NCI-H510A treated with DMSO at 0.1 percent for 48 hours (cell line): ENCODE measurements at places on chromosomes 5 and 9.

- DNase-seq, result no peak
Measured at GRCh38 chr5:156473269-156473908, 146.4 kb downstream of the SGCD start.

DNA sequence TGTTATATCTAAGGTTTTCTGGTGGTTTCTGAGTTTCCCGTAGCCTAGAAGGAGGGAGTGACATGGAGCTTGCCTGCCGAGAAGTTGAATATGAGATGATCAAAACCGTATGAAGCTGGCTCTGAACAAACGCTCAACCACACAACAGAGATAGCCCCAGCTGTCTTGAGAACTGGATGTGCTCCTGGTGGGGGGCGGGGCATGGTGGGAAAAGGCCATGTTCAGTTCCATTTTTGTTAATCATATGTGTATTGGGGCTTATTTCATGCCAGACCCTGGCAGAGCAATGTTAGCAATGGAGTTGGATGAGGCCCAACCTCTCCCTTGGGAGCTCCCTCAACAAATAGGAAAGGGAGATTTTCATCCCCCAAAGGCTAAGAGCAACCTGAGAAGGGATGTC lies 4.8 kb downstream of the CCL19 start:
- DNase-seq, result no peak

DNA sequence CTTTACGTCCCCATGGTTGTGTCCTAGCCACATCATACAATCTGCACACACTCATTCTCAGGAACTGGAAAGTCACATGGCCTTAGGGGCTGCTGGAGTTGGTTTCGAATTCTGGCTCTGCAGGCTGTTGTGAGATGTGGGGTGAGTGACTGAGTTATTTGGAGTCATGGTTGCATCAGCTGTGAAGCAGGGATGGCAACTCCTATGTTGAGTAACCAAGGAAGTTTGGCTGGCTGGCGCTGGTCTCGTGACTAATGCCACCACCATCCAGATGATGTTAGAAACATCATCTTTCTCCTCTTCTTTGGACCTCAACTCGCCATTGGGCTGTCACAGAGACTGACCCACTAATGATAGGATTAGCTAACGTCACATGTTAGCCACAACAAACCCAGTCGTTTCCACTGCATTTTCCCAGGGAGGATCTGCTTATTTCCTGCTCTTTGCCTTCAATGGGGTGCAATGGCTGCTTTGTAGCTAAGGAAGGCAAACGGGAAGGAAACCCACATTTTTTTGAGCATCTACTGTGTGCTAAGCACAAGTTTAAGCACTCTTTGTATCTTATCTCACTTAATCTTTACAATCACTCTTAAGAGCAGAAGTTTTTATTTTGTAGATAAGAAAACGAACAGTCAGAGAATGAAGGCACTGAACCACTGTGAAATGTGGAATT lies 78.1 kb upstream of the UBTD2 start:
- DNase-seq, result no peak

- DNase-seq, result peak; percentile 1
Measured at GRCh38 chr9:87445646-87446045, 52.0 kb upstream of the DAPK1 start.

- no peak for DNase-seq
Measured at GRCh38 chr5:142501890-142502289, 177.1 kb upstream of the SPRY4 start.

DNA sequence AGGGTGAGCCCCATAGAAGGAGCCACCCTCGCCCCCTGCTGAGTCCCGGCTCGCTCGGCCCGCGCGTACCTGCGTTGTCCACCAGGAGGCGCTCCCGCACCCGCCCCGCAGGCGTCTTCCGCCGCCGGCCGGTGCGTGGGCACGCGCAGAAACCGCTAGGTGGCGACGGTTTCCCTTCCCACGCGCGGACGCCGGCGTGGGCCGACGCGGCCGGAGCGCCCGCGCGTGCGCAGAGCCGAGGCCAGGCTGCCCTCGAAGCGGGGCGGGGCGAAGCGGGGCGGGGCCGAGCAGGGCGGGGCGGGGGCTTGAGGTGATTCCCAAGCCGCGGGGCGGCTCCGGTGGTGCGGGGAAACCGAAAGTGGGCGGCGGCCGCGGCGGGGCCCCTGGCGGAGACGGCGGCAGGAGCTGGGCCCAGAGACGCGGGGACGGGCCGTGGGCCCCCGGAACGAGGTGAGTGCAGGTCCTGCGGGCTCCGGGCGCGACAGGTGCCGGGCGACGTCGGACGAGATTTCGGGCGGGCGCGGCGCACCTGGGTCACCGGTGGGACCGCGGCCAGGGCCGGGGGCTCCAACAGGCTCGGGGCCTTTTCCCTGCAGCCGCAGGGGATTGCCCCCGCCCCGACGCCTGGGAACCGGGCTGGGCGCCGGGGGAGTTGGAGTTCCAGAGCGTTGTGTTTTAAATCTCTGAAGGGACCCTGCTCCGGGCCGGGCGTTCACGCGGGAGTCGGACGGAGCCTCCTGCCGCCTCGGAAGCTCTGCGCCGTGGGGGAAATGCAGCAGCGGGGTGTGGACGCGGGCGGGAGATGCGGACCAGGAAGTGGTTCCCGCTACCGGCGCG lies at the start of gene TDRD7:
TDRD7 (plus strand) TSS at position 308 of the 837 bp plus-strand sequence. CDS start 16,370 bp downstream, outside the sequence.
- DNase-seq, result peak; percentile 78

- peak; percentile 32 for DNase-seq
Measured at GRCh38 chr5:122311961-122312590, at the start of gene SNCAIP. TSS of gene SNCAIP (plus strand) at chr5:122312237. CDS start at chr5:122391135, 78,898 bp downstream.

DNA sequence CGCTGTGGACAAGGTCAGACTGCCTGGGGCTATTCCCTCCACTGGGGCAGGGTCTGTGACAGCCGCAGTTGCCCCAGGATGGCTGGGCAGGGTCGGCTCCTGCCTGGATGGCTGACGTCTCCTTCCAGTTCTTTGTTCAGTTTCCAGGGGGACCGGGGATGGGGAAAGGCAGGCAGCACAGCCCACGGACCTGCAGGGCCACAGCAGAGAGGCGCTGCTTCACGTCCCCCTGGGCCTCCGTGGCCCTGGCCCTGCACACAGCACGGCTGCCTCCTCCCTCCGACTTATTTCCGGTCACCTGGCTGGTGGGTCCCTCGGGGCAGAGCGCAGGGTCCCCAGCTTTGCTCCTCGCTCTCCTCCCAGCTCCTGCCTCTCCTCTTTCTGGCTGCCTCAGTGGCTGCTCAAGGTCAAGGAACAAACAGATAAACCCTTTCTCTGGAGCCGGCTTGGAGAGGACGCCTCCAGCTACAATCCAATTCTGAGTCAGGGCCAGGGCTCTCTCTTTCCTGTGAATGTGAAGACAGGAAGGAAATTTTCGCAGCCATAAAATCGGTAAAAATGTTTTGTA lies 169.7 kb downstream of the C9orf50 start:
- no peak for DNase-seq

DNA sequence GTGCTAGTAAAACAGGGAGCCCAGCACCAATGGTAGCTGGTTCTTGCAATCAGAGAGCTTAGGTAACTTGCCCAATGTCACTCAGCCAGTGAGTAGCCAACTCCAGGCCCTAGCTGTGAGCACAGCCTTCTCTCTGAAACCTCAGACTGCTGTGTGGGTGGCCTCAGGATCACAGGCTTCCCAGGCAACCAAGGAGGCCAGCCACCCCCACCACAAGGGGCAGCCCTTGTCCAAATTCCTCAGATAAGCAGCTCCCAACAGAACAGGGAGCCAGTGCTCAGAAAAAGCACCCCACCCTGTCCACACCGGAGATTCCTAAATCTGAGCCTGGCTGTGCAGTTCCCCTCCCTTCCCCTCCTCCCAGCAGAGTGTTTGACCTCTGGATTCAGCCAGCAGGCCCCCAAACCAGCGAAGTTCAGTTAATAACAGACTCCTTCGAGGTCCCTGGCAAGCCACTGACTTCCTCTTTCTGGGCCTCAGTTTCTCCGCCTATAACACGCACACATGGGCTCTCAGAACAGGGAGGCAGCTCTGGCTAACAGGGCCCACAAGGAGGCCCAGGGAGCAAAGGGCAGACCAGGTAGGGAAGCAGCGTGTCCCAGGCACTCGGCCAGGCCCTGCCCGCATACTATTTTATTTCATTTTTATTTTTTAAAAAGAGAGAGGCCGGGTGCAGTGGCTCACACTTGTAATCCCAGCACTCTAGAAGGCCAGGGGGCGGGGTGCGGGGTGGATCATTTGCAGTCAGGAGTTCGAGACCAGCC lies 2.7 kb downstream of the EEIG1 start:
- DNase-seq, result peak; percentile 30

GRCh38 chr5:128276537-128277216 lies 193.1 kb downstream of the SLC12A2 start:
- no peak for DNase-seq

GRCh38 chr5:132591145-132591544 lies 34.4 kb downstream of the RAD50 start:
- no peak for DNase-seq

DNA sequence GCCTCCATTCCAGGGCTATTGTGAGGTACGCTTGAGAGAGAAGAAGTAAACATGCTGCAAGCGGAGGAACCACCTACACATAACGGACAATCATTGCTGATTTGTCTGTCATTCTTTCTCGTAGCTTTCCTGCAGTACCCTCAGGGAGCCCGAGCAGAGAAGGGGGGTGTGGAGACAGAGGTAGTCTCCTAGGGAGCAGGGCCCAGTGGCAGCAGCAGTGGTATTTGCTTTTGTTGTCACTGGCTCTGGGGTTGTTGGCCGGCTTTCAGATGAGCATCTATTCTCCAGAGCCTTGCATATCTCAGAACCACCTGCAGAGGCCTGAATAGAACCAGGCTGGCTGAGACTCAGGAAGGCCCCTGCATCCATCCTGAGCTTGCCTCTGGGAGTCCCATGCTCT lies 19.9 kb downstream of the ENHO start:
- DNase-seq, result no peak

GRCh38 chr5:128579093-128579492 lies 41.0 kb upstream of the FBN2 start:
- no peak for DNase-seq

- no peak for DNase-seq
Measured at GRCh38 chr9:33202552-33203201, 35.5 kb upstream of the B4GALT1 start.

- no peak for DNase-seq
Measured at GRCh38 chr5:25863811-25864210, 1174.6 kb downstream of the CDH9 start.

- DNase-seq, result no peak
Measured at GRCh38 chr9:128149001-128149701, at the start of gene LCN2. TSS of gene LCN2 (plus strand) at chr9:128149453. CDS start at chr9:128149526, 73 bp downstream.

GRCh38 chr9:113463418-113464285 lies at the start of gene RGS3:
TSS of gene RGS3 (plus strand) at chr9:113463727. CDS start at chr9:113463803, 76 bp downstream.
- DNase-seq, result peak; percentile 67

DNA sequence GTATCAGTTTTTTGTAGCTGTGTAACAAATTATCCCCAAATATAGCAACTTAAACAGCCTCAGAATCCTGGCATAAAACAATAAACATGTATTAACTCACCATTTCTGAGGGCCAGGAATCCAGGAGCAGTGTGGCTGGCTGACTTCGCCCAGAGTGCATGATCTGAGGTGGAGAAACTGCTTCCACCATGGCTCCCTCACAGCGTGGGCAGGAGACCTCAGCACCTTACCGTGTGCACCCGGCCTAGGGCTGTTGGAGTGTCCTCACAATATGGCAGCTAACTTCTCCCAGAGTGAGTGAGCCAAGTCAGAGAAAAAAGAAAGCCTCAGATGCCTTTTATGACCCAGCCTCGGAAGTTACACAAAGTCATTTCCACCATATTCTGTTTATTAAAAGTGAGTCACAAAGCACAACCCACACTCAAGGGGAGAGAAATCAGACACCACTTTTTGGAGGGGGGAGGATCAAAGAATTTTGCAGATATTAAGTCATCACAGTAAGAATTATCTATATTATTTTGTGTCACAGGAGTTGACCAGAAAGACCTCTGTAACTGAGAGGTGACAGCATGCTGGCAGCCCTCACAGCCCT lies 59.6 kb downstream of the TSTD2 start:
- DNase-seq, result no peak

- no peak for DNase-seq
Measured at GRCh38 chr5:166726406-166726805, 1565.0 kb upstream of the WWC1 start.

DNA sequence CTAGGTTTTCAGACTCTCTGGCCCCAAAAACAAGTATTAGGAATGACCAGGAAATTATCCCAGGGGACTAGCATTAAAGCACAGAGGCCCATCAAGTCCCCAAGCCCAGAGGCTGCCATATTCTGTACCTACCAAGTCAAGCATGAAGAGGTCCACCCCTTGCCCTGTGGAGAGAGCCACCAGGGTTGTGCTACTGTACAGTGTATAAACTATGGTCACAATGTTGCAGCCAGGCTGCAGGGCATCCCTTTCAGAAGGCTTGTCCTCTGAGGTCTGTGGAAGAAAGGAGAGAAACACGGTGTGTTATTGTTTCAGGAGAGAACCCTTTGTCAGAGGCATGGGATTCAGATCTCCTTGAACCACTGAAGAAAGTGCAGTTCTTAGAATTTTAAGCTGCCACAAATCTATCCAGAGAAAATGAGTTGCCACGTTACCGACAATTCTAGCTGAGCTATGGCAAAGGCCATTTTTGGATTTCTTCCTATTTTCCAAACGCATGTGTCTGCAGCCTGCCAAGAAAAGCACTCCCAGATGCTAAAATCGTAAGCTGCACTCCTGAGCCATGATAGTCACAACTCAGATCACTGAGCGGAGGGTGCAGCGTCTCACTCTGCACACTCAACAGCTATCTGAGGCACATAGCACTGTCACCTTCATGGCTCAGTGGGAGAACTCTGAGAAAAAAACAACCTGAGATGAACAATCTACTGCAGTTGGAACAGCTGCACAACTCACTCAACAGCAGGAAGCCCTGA lies 45.5 kb upstream of the SPATA31E1 start:
- DNase-seq, result no peak

GRCh38 chr9:13149454-13149853 lies 130.0 kb downstream of the MPDZ start:
- peak; percentile 17 for DNase-seq

DNA sequence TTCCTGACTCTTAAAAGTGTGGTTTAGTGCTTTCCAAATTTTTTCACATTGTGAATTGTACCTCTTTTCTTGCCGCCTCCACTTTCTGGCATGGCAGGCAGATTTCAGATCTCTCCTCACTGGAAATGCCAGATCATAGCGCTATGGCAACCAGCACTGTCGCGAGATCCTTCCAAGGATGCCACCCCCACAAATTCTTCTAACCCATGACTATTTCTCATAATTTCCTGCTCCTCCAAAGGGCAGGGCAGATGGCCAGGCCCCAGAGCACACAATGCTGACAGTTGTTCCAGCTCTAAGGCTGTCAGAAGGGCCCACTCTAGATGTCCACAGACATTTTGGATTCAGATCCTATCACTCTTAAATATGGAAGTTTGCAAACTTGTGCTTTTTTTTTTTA lies 446.2 kb upstream of the RIOK2 start:
- no peak for DNase-seq

- no peak for DNase-seq
Measured at GRCh38 chr5:32935283-32935682, 224.2 kb downstream of the NPR3 start.

DNA sequence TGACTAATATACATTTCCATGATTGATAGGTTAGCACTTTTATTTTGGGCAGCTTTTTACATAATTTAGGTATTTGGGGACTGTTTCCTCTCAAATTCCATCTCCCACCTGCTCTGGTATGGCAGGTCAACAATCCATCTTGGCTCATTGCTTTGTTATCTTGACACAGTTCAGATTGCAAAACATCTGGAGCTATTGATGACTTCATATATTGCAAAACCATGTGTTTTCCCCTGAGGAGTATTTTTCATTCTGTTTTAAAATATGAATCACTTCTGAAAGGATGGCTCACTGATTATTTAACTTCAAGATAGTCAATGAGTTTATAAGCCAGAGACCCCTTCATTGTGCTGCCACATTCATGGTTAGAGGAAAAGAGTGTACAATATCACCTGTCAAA lies 1206.0 kb upstream of the C9orf72 start:
- no peak for DNase-seq

GRCh38 chr5:132055808-132056609 lies 4.4 kb upstream of the IL3 start:
- DNase-seq, result no peak

GRCh38 chr9:92004045-92004392 lies 54.0 kb upstream of the ROR2 start:
- no peak for DNase-seq
